CD4-positive, CD25-positive, alpha-beta regulatory T cell (primary cell): ENCODE measurements at places on chromosomes 5 and 9. TPM values are rescaled to one million over a fixed set of nuclear protein-coding genes. Genes with fewer than 3 reads are reported as not detected.

THBS4 gene
- not detected for total RNA-seq

PLAC8L1 gene
- total RNA-seq = 0.67 TPM

DBH gene
- total RNA-seq = 0.12 TPM

GPX3 gene
- total RNA-seq = 1.2 TPM

ALDH1B1 gene
- 1.7 TPM for total RNA-seq

PCDHB14 gene
- total RNA-seq = not detected

SNX18 gene
- 13.8 TPM for total RNA-seq

SLC6A18 gene
- not detected for total RNA-seq
